ENCODE measurements at places on chromosomes 1 and 21.
A peak's percentile ranks its signal among the peaks of the same experiment; 100 is the strongest.

DNA sequence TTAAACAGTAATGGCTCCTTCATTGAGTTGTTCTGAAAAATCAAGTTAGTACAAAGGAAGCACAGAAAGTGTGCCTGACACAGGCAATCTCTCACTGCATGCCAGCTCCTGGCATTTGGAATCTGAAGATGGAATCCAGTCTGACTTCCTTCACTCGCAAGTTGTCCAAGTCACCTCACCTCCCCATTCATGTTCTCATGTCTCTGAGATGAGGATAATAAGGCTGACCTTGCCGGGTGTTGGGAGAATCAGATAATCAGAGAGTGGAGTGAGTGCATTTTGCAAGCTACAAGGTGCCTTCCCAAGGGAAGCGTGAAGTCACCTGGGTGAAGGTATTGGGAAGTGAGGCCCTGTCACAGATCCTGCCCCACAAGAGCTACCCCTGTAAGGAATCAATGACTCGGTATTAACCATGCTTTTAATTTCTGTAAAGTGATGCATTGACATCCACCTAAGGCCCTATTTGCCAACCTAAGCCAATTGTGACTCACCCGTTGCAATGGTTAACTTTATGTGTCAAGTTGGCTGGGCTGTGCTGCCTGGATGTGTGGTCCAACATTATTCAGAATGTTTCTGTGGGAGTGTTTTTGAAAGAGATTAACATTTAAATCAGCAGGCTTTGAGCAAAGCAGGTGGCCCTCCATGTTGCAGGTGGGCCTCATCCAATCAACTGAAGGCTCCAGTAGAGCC is 62.5 kb upstream of the TARBP1 start:
- DNase-seq, result no peak

DNA sequence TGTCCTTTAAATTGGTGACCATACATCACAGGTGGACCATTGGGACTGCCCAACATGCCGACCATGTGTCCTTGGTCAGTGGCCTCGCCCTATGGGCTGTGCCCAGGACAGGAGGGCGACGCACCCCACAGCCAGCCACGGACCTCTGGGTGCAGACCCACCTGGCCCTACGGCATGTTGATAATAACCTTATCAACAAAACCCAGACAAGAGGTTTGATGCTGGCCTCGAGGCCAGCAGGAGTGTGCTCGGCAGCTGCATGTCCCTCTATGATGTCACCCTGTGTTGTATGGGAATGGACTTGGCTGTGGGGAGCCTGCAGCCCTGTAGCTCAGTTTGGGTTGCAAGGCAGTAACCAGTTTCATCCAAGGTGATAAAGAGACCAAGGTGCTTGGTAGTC is 32.1 kb downstream of the SLC37A1 start:
- no peak for DNase-seq

- DNase-seq, result no peak
Observed at GRCh38 chr1:167105271-167106118, 11.6 kb downstream of the STYXL2 start.

- DNase-seq, result peak; percentile 46
Observed at GRCh38 chr1:160406131-160406968, 6.0 kb downstream of the VANGL2 start.

- no peak for DNase-seq
Observed at GRCh38 chr1:80218112-80218511, 1211.6 kb upstream of the ADGRL4 start.

- DNase-seq, result no peak
Observed at GRCh38 chr1:45340816-45341466, 701 bp upstream of the MUTYH start.

- DNase-seq, result no peak
Observed at GRCh38 chr1:66357478-66358197, 176.3 kb upstream of the SGIP1 start.

GRCh38 chr21:33300701-33301631 is 23.8 kb upstream of the IFNAR1 start:
- DNase-seq, result peak; percentile 23

DNA sequence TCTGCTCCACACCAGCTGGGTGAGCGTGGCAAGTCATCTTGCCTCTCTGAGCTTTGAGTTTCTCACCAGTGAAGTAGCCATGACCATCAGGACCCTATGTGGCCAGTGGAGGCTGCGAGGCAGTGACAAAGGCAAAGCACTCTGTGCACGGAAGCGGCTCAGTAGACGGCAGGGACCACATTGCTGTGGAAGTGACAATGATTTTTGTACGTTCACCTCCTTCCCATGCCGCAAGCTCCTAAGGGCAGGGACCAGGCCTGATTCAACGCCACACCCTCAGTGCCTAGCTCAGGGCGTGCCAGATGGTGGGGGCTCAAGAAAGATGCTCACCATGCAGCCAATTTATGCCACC is 210.5 kb downstream of the MATN1 start:
- DNase-seq, result no peak

DNA sequence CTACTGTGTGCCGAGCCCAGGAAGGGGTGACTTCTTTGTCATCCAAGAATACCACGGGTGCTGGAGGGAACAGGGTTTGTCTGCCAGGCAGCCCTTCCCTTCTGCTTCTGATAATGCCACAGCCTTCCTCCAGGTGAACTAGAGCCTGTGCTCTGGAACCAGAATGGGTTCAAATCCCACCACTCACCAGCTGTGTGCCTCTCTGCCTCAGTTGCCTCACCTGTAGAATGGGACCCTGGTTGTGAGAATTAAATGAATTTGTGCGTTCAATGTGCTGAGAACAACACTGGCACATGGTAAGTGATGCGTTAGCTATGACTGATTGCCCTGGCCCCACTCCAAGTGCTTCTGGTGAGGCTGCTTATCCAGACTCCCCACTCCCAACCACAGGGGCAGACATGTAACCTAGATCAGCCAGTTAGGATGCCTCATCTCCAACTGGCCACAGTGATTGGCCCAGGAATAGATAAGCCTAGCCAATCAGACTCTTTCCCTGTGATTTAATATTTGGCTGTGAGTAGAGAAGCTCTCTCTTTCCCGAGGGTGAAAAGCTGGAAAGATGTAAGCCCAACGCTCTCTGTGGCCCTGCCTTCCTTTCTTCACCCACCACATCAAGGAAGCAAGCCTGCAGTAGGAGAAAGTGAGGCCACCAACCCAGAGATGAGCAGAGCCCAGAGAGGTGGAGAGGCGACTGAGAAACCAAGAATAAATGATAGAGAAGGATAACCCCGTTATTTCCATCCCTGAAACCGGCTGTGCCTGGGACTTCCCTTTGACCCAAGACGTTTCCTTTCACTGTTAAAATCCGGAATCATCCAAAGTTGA is 20.8 kb upstream of the LAPTM5 start:
- DNase-seq, result peak; percentile 54

GRCh38 chr1:17643861-17644703 is 104.6 kb downstream of the ARHGEF10L start:
- DNase-seq, result no peak

- peak; percentile 34 for DNase-seq
Observed at GRCh38 chr1:81801651-81802456, 1.1 kb downstream of the ADGRL2 start.

GRCh38 chr1:23169727-23170335 is 1.2 kb upstream of the LUZP1 start:
- DNase-seq, result peak; percentile 61

- DNase-seq, result peak; percentile 53
Observed at GRCh38 chr1:15261155-15262002, 14.4 kb downstream of the FHAD1 start.

- DNase-seq, result no peak
Observed at GRCh38 chr1:57165546-57165945, 199.7 kb upstream of the C8B start.

DNA sequence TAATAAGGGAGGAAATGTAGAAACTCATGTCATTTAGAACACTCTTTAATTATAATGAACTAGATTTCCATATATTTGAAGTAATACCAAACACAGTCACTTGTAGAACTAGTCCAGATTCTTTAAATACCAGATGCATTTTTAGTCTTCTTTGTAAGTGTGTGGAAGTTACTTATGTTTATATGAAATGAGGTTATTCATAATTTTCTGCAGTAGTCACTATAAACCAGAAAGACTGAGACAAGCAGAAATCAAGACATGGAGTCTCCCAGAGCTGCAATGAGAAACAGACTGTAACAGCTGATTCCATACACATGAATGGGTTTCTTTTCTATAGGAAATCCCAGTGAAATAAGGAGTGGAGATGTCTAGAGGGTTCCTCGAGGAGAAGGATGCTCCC is 216.6 kb upstream of the ZP4 start:
- no peak for DNase-seq

DNA sequence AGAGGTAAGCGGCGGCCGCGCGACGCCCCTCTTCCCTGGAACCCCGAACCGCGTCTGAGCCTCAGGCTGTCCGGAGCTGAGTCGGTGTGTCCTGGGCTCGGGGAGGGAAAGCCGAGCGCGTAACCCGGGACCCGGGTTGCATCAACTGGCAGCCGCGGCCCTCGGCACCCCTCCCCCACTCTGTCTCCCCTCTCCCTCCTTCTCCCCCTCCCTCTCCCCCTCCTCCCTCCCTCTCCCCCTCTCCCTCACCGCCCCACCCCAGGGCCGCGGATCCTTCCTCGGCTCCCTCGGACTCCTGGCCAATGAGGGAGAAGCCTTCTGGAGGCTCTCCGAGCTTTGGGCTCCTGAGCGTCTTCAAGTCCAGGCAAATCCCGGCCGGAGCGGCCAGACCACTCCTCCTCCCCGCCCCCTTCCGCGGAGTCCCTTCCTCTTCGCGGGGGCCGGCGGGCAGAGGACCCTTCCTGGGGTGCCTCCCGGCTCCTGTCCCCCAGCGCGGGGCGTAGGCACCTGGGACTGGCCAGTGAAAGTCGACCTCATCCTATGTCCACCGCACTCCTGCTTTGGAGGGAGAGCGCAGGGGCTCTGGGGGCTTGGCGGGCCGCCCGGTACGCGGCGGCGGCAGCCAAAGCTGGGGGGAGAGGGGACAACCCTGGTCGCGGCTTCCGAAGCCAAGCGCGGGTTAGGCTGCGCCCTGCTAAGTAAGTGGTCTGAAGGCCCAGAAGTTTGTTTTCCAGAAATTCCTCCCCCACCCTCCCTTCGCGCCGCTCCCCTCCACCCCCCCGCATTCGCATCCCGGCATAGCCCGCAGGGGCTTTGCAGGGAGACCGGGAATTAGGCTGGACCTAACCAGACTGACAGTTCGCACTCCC is 850 bp downstream of the SESN2 start:
- DNase-seq, result peak; percentile 78

- no peak for DNase-seq
Observed at GRCh38 chr1:214364786-214365295, 83.9 kb downstream of the SMYD2 start.

DNA sequence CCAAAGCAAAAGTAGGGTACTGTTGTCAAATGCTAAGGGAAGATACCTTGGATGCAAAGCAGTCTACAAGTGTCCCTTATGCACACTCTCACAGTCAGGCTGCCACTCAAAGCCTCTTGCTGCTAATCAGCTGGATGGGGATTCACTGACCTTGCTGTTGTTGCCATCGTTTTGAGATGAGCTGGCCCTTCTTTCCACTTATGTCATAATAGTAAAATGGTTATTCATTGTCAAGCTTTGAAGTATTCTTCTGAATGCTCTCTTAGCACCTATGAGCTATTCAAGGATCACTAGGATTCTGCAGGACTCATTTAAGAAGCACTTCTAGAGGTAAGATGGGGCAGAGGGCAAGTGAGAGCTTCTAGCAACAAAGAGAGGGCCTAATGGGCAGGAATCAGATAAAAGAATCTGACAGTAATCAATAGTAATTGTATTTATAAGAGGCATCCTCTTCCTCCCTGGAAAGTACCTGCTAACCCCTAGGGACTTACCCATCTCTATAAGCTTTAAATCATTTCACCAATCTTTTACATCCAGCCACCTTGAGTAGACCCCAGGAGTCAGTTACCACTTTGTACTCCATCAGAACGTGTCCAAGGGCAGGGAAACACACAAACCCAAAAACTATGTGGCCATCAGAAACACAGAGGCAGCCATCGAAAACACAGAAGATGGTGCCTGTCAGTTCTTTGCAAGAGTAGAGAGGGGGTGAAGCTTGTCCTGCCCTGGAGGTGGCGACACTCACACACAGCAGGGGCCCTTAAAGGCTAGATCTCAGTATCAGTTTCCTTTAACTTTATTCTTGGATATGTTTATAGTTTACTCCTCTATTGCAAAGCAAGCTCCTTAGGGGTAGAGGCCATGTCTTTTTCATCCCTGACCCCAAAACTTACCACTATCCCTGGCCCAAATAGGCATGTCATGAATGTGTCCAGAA is 103.7 kb upstream of the NFIA start:
- peak; percentile 30 for DNase-seq
